ENCODE measurements at places on chromosomes 12 and 14.

GRCh38 chr12:44240186-44240585 lies 404.3 kb downstream of the TMEM117 start:
- DNase-seq: no peak

DNA sequence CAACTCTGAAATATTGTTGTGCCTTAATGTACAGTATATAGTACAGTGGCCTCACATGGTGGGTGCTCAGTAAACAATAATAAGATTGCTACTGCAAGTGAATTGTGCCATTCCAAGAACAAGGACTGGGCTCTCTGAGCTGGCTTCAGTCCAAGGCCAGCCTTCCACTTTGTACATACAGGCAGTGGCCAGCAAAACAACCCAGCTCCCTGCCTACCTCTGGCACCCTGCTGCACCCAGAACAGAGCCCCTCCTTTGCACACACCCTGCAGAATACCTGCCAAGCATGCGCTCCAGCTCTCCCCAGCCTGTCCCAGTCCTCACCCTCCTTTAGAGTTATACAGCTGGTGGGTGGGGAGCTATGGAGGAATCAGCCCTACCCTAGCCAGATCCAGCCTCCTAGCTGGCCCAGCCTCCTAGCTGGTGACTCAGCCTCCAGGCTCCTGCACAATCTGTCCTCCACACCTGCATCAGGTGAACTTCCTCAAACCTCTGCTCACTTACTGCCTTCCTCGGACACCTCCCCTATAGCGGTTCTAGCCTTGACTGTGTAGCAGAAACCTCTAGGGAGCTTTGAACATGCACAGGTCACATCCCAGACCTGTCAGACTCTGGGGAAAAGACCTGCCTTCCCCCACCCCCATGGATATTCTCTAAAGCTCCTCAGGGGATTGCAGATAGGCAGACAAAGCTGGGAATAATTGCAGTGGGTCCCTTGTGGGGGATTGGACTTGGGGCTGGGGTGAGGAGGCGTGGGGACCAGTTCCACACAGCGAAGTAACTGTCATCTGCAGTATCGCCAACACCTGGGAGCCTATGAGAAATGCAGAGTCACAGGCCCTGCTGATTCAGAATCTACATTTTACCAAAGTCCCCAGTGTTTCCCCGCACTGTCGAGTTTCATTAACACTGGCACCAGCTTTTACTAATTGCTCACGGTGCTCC lies 17.9 kb downstream of the ZDHHC22 start:
- no peak for DNase-seq

GRCh38 chr12:46269429-46270241 lies 792 bp upstream of the SLC38A1 start:
- DNase-seq: peak; percentile 62

GRCh38 chr14:89344920-89345254 lies 72.1 kb downstream of the FOXN3 start:
- no peak for DNase-seq

DNA sequence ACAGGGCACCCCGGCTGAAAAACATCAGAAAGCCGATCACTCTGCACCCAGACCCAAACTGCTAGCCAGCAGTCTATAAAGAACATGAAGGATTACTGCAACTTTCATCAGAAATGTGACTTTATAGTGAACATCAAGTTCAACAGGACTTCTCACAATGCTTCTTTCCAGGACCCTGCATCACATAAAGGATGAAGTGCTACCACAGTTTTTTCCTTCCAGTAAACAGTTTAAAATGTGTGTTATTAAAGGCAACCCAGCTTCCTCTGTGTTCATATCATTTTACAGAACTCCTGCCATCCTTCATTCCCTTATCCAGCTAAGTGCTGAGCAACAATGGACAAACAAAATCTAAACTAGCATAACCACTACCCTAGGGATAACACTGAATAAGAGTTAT lies 280.3 kb upstream of the DIO2 start:
- DNase-seq: no peak

GRCh38 chr14:36424478-36425102 lies 95.4 kb downstream of the NKX2-1 start:
- no peak for DNase-seq

DNA sequence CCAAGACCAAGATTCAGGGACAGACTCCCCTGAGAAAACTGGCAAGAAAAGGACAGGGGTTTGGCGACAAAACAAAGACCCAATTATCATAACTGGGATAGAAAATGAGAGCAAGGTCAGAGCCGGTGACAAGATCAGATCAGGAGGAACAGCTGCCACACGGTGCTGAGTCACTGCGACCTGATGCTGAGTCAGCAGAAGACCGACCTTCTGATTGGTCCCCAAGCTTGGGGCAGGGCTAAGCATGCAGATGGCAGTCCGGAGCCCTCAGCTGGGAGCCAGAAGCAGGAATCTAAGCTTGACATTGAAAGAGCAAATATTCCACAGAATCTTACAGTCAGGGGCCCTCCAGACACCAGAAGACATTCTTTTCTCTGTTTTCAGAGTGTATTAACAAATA lies 19.1 kb upstream of the ARMH4 start:
- DNase-seq: peak; percentile 93

DNA sequence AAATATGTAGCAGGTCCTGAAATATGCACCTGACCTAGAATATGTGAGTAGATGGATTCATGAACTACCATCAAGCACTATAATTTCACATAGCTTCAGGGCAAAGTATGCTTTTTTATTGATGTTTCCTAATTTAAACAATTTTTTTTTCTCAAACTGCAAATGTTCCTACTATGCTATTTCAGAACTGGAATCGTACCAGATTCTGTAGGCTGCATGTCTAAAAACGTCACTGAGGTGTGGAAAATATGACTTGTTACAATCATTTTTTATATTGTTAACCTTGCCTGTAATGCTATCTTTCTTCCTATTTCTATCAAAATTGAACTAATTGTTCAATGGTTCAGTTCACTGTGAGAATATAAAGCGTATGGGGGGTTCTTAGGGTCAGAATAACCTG lies 78.0 kb upstream of the RERGL start:
- DNase-seq: no peak

DNA sequence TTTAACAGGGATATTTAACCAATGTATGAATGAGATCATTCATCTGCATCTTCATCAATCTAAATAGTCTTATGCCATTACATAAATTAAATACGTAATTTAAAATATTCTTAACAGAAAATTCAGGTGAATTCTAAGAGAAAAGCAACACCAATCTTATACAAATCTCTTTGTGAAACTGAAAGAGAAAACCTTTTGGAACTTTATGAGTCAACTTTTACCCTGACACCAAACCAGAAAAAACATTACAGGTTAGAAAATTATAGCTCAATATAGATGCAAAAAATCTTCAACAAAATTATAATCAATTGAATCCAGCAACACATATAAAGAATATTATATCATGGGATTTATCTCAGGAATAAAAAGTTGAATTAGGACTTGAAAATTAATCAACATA lies 3.4 kb downstream of the GLIPR1L1 start:
- no peak for DNase-seq

GRCh38 chr12:119154435-119154818 lies 24.3 kb upstream of the HSPB8 start:
- DNase-seq: no peak

- no peak for DNase-seq
Observed at GRCh38 chr12:55652352-55652751, 15.7 kb downstream of the OR10P1 start.

- no peak for DNase-seq
Observed at GRCh38 chr14:102571478-102572042, 20.9 kb upstream of the RCOR1 start.

- no peak for DNase-seq
Observed at GRCh38 chr14:75835737-75836136, 146.1 kb downstream of the TGFB3 start.

GRCh38 chr14:33992274-33993007 lies 41.6 kb upstream of the EGLN3 start:
- DNase-seq: no peak

- no peak for DNase-seq
Observed at GRCh38 chr12:100755186-100755585, 39.4 kb upstream of the ANO4 start.

DNA sequence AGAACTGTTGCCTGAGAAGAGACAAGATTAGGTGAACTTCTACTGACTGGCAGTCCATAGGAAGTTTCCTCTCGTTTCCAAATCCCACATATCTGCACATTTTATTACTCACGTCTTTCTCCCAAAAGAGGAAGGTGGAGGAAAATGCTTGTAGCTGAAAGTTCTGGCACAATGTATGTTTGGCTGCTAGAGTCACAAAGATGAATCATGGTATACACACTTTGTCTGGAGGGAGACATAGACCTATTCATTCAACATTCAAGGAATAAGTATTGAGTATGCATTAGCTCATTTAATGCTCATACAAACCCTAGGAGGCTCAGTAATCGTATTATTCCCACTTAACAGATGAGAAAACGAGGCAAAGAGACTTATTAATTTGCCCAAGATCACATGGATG lies 291.8 kb downstream of the FOXN3 start:
- DNase-seq: no peak

DNA sequence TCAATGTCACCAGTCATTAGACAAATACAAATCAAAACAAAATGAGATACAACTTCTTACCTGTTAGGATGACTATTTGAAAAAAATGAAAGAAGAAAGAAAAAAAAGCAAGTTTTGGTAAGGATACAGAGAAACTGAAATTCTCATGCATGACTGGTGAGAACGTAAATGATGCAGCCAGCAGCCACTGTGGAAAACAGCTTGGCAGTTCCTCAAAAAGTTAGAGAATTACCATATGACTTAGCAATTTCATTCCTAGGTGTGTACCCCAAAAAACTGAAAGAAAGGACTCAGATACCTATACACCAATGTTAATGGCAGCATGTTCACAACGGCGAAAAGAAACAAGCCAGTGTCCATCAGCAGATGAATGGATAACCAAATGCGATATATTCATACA lies 26.6 kb downstream of the NINJ2 start:
- DNase-seq: no peak

GRCh38 chr14:22594156-22594716 lies 3.9 kb upstream of the ABHD4 start:
- DNase-seq: no peak

DNA sequence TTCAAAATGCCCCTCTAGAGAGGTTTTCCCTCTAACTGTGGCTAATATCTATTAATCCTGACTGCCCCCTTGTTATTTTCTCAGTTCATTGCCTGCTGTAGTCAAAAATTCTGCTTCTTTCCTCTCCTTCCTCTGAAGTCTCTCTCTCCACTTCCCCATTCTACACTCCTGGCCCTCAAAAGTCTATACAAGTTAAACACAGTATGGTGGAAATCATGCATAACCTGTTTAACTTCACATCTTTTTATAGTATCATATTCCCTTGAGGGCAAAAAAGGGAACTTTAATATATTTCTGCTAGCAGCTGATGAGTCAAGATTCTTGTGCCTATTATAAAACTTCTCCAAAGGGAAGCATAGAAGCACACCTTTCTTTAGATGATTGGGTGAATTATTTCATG lies 16.7 kb downstream of the GRIP1 start:
- no peak for DNase-seq

- no peak for DNase-seq
Observed at GRCh38 chr12:54383041-54383609, 1.4 kb downstream of the ZNF385A start.

Data from HuH-7 (cell line).